WERI-Rb-1 (cell line): ENCODE measurements at places on chromosomes 16 and 17.

GRCh38 chr17:48993951-48994350, 3.2 kb upstream of the IGF2BP1 start:
- no peak for DNase-seq

GRCh38 chr16:11583166-11583565, 3.6 kb downstream of the LITAF start:
- DNase-seq = no peak

- DNase-seq = peak; percentile 4
Measured at GRCh38 chr17:57972151-57972550, 15.9 kb downstream of the VEZF1 start.

DNA sequence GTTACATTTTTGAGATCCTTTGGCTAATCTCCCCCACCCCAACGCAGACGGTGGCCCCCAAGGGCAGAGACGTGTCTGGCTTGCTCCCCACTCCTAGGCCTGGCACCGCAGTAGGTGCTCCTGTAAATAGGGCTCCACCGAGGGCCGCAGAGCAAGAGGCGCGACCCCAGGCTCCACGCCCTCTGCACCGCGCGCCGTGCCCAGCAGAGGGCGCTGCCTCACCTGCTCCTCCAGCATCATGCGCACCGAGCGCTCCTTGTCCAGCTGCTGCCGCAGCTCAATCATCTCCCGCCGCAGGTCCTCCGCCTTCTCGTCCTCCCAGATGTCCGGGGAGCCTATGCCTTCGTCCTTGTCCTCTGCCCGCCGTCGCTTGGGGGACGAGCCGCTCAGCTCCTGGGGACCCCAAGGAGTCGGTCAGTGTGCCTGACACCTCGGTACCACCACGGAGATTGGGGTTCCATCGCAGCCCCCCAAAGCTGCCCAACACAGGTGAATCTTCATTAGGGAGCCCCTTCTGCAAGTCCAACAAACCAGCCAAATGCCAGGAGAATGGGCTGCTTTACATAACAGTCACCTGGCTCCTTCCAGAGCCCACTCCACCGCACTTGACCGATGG, 11.2 kb downstream of the TFAP4 start:
- DNase-seq = peak; percentile 71

DNA sequence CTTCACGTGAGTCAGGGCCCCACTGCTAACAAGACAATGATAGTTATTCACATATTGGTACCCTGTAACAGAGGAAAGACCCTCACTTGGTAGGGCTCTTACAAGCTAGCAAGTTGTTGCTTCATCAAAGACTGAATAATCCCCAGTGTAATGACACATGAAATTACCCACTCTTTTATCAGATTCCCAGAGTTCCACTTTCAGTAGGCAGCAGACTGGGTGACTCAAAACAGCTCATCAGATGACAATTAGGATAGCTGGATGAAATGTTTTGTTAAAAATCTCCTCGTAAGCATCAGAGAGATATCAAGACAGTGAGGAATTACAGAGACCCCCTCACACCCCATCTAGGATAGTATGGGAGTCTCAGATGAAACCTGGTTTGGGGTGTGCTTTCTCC, 6.8 kb upstream of the OR1E2 start:
- no peak for DNase-seq
